ENCODE measurements at places on chromosomes 12 and 14.

DNA sequence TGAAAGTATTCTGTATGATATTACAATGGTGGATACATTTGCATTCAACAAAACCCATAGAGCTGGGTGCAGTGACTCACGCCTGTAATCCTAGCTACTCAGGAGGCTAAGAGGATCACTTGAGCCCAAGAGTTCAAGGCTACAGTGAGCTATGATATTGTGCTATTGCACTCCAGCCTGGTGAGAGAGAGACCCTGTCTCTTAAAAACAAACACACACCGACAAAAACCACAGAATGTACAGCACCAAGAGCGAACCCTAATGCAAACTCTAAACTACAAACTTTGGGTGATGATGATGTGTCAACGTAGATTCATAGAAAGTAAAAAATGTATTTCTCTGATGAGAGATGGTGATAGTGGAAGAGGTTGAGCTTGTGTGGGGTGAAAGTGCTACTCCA is 8.6 kb downstream of the CAPRIN2 start:
- DNase-seq = no peak

DNA sequence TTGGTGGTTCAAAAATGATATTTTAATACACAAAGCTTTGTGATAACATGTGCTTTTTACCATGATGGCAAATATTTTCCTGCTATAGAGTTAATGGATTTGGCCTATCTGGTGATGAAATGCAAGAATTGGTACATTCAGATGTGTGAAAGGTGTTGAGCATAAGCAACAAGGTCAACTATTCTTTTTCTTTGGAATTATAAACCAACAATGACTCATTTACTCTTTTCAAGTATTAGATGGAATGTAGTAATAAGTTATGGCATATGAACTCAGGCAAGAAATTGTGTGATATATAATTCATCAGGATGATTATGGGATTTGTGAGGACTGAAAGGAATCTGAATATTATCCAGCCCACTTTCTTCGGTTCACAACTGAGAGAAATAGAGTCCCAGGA is 471.4 kb downstream of the ETNK1 start:
- no peak for DNase-seq

DNA sequence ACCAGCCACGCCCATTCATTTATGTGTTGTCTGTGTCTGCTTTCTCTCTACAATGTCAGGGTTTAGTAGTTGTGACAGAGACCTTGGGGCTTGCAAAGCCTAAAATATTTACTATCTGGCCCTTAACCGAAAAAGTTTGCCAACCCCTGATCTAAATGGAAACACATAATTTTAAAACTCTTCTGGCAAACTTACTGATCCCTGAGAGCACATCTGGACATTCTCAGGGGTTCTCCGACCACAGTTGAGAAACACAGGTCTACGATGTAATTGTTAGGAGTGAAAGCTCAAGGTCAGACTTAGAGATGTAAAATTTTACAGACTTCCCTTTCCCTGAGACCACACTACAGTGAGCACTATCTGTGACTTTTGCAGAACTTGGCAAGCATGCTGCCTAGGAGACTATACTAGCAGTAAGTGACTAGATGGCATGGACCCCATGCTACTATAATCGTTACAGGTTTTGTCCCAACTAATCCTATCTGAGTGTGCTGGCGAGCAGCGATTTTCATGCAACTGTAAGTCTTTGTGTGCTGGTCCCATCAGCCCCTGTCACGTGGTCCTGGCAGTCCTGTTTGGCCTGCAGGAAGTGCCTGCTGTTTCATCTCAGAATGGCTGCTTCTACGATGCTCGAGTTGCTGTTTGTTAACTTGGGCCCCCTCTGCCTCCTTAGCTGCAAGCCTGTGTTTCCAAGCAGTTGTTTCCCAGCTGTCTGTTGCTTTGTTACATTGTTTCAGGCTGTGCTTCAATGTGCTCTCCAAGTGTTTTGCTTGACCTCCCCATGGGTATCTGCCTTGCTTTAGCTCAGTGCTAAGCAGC is 21.6 kb downstream of the TMTC2 start:
- no peak for DNase-seq

DNA sequence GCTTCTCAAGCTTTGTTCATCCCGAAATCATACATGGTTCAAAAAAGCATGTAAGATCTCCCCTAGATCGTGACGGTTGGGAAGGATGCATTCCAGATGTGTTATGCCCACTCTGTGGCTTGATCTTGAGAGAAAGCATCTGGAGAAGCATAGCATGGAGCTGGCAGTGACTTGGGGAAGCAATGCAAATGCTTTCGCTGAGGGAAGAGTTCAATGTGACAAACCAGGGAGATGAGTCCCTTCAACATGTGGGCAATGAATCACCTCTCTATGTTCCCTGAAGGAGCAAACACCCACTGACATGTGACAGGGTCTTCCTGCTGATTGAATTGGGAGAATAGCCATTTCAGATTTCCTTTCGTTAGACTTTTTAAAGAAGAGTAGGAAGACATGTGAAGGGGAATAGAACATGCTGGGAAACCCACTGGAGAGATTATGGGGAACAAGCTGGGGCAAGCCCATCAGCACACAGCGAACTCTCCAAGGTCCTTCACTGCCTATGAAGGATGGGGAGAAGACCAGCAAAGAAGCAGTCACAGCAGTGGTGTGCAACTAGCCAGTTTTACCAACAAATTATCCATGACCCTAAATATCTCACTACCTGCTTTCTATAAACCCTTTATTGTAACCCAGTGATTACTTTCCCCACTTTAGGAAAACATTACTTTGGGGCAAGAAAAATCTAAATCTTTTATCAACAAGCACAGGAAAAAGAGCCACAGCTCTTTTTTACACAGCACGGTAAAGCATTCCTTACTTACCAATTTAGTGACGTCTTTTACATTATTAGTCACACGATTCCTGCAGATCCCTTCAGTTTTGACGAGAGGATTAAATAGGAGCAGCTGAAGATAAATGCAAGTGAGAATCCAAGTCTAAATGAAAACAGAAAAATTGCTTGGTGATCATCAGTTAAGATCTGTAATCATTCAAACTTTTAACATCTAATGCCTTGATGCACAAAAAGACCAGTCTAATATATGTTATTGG is 35.0 kb downstream of the KITLG start:
- no peak for DNase-seq

DNA sequence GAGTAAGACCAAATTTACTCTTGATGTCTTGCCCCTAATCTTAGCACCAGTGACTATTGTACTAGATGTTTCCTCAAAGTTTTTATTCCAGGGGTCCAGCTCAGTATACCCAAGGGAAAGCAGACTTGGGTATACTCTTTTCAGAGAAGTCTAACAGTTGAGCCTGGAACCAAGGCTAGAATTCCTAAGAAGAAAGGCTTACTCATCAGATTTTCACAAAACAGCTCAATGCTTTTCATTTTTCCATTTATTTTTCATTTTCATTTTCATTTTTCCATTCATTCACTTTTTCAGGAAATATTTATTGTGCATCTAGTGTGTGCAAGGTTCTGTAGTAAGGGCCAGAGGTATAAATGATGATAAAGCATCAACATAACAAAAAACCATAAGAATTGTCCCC is 143.2 kb downstream of the PHLDA1 start:
- DNase-seq = no peak

- DNase-seq = no peak
Observed at GRCh38 chr14:38238878-38239277, 17.0 kb downstream of the CLEC14A start.

DNA sequence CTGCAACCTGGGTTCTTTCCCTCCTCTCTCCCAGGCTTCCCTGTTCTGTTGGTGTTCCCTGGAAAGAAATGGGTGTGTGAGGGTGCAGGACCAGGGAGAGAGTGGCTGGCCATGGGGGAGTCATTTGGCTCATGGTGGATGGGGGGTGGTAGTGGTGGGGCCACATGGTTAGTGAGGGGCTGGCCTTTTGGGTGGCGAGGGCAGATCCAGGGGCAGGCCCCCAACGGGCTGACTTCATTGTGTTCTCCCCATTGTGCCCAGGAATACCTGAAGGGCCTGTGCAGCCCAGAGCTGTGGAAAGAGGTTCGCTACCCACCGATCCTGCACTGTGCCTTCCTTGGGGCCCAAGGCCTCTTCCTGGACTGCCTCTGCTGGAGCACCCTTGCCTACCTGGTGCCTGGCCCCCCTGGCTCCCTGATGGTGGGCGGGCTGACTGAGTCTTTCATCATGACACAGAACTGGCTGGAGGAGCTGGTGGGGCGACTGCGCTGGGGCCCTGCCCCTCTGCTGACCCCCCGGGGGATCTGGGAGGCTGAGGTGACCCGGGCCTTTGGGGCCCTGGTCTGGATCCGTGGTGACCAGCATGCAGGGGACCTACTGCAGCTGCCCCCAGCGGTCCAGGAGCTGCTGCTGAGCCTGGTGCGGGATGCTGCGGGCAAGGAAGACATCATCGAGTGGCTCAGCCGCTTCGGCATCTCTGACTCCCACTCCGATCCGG is 9.0 kb downstream of the NYNRIN start:
- no peak for DNase-seq

DNA sequence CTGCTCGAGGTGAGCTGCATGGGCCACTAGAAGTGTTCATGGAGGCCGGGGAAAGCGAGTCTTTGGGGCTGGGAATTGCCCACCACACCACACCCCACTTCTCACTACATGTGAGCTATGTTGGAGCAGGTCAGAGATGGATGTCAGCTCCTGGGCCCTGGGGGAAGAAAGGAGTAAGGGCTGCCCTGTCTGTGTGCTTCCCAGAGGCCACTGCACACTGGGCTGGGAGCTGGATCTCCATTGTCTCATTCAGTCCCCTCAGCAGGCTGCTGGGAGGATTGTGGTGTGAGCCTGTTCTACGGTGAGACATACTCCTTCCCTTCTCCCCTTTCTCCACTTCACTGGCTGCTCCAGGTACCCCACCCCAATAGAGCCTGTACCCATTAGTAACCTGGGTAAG is 10.5 kb downstream of the FIGNL2 start:
- no peak for DNase-seq

- DNase-seq = no peak
Observed at GRCh38 chr12:24535334-24536069, 413.4 kb downstream of the BCAT1 start.

GRCh38 chr12:105581420-105581819 is 250.9 kb downstream of the C12orf75 start:
- no peak for DNase-seq

GRCh38 chr12:75751769-75752471 is 240.5 kb upstream of the KRR1 start:
- DNase-seq = no peak

DNA sequence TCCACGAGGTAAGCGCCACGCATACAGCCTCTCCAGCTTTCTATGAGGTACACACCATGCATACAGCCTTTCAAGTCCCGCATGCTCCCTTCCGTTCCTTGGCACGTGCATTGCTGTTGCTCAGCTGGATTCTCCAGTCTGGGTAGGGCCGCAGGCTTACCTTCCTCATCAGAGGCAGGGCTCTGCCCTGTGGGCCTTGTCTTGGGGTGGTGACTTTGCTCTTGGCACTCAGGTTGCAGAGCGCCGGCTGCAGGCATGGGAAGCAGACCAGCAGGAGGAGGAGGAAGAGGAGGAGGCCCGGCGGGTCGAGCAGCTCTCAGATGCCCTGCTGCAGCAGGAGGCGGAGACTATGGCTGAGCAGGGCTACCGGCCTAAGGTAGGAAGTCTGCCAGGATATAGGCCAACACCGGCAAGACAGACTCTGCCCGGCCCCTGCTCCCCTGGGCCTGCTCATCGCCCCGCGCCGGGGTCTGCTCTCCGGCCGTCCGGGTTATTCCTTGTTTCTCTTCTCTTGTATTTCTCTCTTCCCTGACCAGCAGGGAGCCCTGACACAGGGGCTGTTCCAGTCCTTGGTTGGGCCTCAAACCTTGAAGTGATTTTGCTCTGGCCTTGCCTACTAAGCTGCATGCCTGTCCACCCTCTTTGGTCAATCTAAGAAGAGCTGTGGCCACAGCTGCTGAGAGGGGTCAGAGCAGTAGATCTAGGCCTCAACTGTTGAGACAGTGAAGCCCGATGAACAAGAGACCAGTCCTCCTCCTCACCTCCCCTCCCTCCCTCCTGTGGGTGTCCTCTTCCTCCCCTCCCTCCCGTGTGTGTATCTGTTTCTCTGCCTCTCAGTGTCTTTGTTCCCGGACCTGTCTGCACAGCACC is 15.3 kb downstream of the TCHP start:
- no peak for DNase-seq

GRCh38 chr12:4141348-4142270 is 132.0 kb upstream of the CCND2 start:
- DNase-seq = no peak

DNA sequence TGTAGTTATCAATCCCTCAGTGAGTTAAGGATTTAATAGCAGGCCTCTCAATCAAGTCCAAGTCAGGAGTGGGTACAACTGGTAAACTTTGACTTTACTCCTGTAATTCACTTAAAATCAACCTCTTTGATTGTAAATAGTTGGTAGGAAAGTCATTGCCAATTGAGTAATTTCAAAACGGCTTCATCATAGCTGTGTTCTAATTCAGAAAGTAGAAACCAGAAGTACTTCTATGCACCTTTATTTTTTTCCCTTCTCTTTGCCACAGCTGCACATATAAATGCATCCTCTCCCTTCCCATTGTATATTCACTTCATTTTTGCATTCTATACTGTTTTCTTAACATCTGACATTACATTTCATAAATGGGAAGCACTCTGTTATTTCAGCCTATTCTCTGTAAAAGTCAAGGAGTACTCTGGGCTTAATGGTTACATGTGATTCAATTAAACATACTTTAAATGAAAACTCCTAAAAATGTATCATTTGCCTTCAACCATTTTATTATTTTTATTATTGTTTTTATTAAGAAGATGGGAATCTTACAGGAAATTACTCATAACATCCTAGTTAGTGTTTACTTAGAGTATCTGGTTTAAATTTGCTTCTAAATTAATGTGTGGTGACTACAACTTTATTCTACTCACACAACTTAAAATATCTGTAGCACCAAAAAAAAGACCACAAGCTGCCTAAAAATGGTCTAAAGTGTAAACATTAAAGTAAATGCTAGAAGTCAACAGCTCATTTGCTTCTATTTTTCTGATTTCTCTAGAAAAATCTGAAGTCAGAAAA is 171.2 kb downstream of the CEP128 start:
- no peak for DNase-seq

- no peak for DNase-seq
Observed at GRCh38 chr14:54929556-54929955, 26.9 kb upstream of the GCH1 start.

- no peak for DNase-seq
Observed at GRCh38 chr12:111672822-111673381, 12.9 kb downstream of the BRAP start.

- no peak for DNase-seq
Observed at GRCh38 chr14:54798465-54799124, 104.0 kb downstream of the GCH1 start.

GRCh38 chr12:96424601-96425000 is 24.4 kb upstream of the CDK17 start:
- DNase-seq = no peak

DNA sequence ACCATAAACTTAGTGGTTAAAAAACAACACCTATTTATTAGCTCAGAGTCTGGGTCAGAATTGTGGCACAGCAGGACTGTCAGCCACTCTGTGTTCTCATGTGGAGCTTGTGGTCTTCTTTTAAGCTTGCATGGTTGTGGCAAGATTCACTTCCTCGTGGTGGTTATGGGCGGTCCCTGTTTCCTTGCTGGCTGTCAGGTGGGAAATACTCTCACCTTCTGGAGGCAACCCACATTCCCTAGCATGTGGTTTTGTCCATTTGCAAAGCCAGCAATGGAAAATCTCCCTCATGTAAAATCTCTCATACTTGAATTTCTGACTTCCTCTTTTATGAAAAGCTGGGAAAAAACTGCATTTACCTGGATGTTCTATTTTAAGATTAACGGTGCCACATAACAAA is 229.8 kb downstream of the ALX1 start:
- no peak for DNase-seq

GRCh38 chr12:126069549-126070165 is 1004.4 kb downstream of the AACS start:
- no peak for DNase-seq

GRCh38 chr12:57063991-57064685 is 14.2 kb upstream of the MYO1A start:
- DNase-seq = no peak
